ENCODE measurements at places on chromosomes 5 and 9.

DNA sequence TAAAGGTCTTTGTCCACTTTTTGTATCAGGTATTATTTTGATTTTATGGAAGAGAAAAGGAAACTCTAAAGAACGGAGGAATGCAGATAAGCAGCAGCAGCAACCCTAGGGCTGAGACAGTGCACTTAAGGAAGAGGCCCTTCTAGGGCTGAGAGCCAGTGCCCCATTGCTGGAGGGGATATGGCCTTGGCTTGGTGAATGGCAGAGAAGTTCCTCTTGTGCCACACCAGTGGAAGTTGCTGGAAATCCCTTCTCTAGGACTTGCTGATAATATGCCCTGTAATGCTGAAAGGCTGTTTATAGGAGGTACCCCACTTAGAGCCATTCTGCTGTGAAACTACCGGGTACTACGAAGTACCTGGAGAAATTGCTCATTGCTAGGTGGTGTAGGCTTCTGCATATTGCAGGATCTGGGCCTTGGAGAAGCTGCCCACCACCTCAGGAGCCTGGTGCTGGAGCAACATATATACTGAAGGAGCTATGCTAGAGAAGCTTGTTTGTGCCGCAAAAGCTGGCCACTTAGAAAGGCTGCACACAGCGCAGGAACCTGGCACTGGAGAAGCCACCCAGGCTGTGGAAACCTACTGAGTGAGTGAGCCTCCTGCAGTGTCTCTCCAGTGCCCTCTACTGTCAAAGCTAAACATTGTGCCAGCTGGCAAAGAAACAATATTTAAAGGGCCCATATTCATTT is 9.6 kb upstream of the UBTD2 start:
- DNase-seq = peak; percentile 54

DNA sequence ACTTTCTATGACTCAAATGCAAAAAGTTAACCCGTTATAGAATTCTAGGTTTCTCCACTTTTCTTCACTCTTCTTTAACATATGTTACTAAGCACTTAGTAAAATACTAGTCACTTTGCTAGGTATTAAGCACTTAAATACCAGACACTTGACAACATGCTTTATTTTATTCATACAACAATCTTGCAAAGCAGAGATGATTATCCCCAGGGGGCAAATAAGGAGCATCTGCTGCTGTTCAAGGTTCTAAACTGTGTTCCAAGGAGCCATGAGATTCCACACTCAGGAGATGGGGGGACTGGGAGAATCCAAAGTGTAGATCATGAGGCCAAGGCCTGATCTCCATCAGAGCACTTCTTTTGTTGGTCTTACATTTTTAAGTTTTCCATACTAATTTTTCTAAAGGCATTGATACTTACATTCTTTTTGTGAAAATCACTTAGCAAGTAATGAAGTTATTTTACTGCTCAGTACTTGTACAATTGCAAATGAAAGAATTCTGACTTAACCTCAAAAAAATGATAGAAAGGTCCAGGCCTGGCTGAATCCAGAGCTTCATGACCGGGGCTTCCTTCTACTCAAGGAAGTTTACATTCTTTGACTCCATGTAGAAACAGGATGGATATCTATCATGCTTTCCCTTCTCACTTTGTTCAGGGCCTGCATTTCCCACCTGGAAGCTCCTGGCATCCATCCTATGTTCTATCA is 504.4 kb upstream of the WWC1 start:
- DNase-seq = no peak

DNA sequence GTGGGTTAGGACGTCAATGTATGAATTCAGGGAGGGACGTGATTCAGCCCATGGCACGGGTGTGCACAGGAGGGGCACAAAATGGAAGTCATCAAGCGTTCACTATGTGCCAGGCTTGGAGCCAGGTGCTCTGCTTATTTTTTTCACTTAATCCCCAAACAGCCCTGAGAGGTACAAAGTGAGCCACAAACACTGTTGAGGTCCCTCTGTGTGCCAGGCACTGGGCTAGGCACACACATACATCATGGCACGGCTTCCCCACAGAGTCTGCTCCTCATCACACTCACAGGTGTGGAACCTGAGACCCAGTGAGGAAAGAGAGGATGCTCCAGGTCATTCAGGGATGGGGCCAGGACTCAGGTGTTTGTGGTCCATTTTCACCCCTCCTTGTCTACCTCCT is 68.1 kb downstream of the GALNT12 start:
- no peak for DNase-seq

DNA sequence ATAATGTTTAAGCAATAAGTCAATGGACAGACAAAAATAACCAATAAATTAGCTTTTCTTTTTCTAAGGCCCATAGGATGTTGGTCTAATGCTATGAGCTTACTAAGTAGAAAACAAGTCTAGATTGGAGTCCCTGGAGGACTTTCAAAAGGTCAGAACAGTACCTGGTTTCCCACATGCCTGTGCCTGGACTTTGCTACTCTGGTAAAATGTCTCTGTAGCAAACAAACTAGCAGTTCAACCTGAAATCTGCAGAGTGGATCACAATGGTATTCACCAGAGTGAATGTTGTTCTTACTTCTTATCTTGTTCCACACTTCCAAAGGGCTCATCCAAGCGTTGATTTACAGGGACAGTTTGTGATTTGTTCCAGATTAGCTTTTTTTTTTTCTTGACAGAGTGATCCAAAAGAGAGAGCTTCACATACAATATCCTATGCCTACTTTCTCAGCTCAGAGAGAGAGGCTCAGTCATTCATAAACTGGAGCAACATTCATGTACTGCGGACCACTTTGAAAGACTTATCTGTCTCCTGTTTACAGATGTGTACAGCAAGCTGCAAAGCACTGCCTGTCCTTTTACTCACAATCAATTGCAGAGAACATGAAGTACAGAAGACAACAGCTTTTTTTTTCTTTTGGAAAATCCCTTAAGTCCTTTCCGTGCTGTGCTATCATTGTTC is 466.1 kb downstream of the SPATA31D1 start:
- no peak for DNase-seq

DNA sequence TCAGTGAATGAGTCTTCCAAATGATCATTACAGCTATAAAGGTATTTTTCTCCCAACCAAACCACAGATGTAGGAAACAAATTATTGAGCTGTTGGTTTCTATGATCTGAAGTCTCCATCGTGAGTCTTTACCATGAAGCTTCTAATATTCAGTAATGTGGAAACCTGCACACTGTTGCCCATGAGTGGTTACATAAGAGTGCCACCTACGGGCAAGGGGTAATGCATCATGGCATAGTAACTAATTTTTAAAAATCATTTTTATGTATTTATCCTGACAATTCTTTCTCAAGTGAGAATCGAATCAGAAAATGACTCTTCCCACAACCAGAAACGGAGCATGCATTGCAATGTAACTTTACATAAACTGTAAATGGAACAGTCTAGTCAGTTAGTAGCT is 282.5 kb upstream of the SMARCA2 start:
- no peak for DNase-seq

DNA sequence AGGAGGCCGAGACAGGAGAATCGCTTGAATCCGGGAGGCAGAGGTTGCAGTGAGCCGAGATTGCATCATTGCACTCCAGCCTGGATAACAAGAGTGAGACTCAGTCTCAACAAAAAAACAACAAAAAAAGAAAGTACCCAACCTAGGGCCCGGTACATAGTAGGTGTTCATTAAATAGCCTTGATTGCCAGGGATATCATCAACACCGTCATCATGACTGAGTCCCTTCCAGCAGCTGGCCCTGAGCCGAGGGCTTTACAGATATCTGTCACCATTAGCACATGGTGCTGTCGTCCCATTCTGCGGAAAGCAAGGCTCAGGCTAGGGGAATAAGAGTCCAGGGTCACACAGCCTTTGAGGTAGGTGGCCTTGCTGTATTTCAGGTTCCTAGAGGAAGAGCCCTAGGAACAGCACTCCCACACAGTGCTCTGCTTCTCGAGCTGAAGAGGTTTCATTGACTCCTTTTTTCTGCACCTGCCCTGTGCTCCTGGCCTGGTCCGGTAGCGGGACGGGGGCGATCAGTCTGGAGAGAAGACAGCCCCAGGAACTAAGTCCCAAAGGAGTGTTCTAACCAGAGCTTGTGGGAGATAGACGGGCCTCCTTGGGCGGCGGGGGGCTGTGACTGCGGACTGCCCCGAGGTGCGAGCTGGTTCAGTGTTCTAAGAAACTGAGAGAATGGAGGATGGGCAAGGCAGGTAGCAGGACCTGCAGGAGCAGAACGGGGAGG is 48.2 kb downstream of the CXXC5 start:
- no peak for DNase-seq

Measured in amniotic stem cell (primary cell).